ENCODE measurements at places on chromosomes 6 and 20.

GRCh38 chr20:62286493-62287064 is 16.2 kb upstream of the ADRM1 start:
- no peak for DNase-seq

GRCh38 chr6:149472241-149472640 is 12.6 kb downstream of the ZC3H12D start:
- no peak for DNase-seq

DNA sequence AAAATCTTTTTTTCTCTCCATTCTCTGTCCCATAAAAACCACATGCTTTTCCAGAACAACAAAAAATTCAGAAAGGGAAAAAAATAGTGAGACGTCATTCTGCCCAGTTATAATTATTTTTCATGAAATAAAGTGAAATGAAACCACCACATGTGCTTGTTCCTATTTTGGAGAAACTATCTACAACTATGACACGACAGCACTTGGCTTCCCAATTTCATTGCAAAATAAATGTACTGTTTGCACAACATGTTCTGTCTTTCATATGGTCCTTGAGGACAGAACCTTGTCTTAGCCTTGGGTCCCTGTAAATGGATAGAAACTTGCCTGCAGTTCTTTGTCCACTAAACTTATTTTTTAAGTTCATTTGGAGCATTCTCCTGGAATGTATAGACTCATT is 5.6 kb upstream of the MAN1A1 start:
- DNase-seq: no peak

- DNase-seq: no peak
Measured at GRCh38 chr6:151647976-151648639, 154.3 kb downstream of the CCDC170 start.

DNA sequence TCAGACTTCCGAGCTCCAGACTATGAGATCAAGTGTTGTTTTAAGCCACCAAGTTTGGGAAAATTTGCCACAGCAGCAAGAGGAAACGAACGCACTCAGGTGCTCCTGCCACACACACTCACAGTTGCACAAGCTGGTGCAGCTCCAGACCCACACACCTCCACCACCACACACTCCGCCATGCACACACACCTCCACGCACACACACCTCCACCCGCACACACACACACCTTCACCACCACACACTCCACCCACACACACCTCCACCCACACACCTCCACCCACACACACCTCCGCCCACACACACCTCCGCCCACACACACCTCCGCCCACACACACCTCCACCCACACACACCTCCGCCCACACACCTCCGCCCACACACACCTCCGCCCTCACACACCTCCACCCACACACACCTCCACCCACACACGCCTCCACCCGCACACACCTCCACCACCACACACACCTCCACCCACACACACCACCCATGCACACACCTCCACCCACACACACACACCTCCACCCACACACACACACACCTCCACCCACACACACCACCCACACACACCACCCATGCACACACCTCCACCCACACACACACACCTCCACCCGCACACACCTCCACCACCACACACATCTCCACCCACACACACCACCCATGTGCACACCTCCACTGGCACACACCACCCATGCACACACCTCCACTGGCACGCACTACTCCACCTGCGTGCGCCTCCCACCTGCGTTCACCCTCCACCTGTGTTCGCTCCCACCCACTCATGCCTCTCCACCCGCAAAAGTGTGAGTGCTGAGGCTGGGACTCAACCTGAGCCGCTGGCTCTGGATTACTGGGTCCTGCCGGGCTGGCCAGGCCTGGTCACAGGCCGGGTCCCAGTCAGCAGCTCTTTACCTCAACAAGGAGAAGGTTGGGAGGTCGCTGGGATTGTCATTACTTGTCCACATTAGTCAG is 175.6 kb downstream of the BMP7 start:
- no peak for DNase-seq

DNA sequence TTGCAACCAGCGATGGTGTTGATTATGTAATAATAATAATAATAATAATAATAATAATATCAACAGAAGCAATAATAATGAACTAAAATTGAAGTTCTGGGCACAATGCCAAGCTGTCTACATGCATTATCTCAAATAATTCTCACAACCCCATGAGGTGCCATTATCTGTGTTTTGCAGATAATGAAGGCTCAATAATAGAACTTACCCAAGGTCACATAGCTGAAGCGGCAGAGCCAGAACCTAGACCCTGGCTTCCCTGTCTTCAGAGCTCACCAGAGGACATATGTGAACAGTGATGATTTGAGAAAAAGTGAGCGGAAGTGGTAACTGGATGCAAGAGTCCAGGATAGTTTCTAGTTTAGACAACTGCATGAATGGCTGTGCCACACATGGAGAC is 91.0 kb downstream of the HIVEP1 start:
- DNase-seq: no peak

GRCh38 chr6:116364321-116364720 is 6.4 kb upstream of the DSE start:
- no peak for DNase-seq

DNA sequence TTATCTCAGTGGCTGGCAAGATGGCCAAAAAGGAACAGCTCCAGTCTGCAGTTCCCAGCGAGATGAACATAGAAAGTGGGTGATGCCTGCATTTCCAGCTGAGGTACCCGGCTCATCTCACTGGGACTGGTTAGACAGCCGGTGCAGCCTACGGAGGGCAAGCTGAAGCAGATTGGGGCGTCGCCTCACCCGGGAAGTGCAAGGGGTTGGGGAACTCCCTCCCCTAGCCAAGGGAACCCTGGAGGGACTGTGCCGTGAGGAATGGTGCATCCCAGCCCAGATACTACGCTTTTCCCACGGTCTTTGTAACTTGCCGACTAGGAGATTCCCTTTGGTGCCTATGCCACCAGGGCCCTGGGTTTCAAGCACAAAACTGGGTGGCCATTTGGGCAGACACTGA is 324.7 kb downstream of the GJA1 start:
- no peak for DNase-seq

DNA sequence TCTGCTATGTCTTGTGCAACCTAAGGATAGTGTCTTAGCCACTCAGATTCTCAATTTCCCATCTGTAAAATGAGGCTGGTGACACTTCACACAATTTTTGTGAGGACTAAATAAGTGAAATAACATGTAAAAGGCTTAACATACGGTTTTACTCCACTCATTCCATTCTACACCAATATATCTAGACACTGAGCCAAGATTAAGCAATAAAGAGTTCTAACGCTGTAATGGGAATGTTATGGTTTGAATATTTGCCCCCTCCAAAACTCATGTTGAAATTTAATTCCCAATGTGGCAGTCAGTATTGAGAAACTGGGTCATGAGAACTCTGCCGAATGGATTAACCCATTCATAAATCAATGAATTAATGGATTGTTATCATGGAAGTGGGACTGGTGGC is 301.0 kb downstream of the HACE1 start:
- no peak for DNase-seq

DNA sequence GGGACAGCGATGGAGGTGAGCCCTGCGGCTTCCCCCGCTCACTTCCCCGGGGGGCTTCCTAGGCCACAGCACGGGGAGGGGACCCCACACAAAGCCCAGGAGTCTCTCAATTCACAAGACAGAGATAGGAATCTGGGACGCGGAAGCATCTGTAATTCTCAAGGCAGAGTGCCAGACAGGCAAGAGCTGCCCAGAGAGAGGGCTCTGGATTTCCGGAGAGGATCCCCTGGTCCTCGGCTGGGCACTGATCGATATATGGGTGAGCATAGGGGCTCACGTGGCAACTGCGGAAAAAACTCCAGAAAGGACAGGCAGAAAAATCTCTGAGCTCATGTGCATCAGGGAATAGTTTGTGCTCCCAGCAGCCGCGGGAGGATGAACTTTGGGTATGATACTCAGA is 296.2 kb downstream of the NRN1 start:
- DNase-seq: no peak

GRCh38 chr6:161279677-161280415 is 6.0 kb upstream of the AGPAT4 start:
- DNase-seq: no peak

- DNase-seq: no peak
Measured at GRCh38 chr20:3213226-3213625, 3.9 kb downstream of the ITPA start.

DNA sequence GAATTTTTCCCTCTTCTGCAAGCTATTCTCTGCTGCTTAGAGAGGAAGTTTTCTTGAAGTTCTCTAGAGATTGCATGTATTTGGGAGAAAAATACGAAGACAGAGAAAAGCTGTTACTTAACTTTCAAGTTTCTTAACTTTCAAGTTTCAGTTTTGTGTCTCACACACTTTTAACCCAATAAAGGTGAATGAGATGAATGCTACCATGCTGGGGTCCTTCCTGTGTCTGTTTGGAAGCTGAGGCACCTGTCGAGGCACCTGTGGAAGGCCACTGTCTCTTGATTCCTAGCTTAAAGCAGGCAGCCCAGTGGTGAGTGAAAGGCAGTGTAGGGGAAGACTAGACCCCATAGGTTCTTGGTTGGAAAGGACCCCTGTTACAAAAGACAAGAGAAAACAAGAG is 372.8 kb upstream of the JARID2 start:
- DNase-seq: no peak

DNA sequence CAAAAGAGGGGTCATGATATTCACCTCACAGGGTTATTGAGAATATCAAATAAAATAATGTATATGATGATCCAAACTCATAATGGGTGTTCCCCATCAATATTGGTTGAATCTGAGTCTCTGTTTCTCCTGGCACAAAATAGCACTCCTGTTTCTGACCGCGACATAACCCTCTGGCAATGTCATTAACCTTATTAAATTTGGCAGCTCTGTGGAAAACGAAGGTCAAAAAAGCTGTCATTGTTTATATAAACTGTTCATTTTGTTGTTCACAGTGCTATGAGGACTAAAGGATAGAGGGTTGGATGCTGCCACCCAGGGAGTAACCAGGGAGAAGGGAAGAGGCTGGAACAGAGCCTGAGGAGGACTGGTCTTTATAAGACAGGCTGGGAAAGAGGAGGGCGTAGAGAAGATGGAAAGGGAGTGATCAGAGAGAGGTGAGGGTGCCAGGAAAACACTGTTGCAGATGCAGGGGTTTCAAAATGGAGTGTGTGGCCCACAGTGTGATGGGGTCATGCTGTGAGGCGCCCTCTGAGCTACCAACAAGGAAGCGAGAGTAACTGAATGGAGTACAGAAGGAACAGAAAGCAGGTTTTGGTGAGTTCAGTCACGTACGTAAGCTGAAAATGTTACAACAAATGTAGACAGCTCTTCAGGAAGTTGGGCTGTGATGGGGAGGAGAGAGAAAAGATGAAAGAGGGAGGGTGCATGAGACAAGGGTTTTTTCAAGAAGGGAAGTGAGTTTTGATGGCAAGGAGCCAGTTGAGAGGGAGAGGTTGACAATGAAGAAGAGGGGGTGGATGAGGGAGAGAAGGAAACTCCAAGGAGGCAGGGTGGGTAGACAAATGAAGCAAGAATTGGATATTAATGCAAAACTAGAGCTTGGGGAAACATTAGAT is 251.6 kb upstream of the TAB2 start:
- no peak for DNase-seq

DNA sequence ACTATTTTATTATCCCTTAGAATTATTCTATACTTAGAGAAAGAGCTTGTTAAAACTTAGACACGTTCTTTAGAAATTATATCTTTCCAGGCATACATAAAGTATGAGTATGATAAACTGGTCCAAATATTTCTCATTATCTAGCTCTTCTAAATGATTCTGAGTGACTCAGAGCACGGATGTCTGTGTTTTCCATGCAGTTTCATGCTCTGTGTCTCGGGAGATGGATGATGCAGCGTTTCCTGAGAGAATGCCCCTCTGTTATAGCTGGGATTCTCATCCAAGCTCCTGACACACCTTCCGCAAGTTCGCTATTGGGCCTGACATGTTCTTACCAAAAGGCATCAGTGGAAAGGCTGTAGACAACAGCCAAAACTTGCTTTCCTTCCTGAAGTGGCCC is 19.3 kb downstream of the SIRT5 start:
- no peak for DNase-seq

- no peak for DNase-seq
Measured at GRCh38 chr6:43972179-43972912, 154.9 kb downstream of the MRPL14 start.

DNA sequence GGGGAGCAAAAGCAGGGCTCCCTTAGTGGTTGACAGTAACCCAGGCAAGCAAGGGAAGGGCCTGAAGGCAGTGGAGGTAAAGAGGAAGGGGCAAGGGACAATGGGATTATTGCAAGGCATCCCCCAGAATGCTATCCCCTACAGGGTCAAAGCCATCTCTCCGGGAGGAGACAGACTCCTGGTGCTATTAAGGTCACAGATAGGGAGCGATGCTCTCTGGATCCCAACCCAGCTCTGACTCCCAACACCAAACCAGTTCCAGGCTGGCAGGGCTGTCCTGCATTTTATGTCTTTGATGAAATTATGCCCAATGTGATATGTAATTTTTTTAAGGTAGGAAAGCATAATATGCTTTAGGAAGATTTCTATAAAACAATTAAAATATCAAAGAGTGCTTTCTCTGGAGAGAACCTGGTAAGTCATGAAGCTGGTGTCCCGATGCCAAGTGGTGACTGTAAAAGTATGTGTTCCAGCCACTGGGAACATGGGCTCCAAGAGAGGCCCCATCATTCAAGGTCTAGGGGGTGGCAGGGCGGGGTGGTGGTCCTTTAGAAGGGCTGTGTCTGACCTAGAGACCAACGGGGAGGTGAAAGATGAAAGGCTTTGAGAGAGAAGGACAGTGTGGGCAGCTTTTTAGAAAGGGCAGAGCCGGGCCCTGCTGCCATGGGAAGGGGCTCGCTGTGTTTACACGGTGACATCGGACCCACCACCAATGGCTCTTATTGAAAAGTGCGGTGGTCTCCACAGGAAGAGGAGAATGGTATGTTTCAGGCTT is 276.5 kb downstream of the CDC5L start:
- DNase-seq: no peak

DNA sequence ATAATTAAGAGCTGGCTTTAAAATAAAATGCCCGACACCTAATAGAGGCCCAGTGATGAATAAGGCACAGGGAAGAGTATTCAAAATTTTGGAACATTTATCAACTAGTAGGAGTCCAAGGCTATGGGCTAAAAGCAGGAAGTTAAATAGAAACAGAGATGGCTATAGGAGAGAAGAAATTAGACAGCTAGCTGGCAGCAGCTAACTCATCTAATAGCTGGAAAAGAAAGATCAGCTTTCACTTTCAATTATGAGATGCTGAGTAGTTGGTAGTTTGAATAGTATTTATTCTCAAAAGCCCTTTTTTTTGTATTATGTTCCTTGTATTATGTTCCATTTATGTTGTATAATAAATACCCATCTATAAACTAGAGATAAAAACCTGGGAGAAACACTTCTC is 215.7 kb downstream of the SLC35F1 start:
- DNase-seq: no peak

DNA sequence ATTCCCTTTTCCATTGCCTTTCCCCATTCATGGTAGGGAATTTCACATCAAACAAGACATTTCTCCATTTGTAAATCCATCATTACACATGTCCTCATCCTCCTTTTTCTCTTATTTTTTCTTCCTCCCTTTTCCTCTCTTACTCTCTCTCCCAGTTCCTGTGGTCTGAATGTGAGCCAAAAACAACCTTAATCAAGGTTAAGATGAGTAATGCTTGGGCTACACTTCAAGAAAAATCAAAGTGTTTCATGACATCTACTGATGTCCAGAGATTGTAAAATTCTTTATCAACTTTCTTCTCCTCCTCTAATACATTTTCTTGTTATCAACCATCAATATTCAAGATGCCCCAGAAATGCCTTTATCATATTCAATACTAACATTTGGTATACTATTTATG is 208.0 kb upstream of the PRND start:
- DNase-seq: no peak
